T-helper 9 cell (primary cell): ENCODE measurements at places on chromosomes 16 and 17.

GRCh38 chr17:74968361-74968780, 4.2 kb downstream of the HID1 start:
- DNase-seq, result no peak

DNA sequence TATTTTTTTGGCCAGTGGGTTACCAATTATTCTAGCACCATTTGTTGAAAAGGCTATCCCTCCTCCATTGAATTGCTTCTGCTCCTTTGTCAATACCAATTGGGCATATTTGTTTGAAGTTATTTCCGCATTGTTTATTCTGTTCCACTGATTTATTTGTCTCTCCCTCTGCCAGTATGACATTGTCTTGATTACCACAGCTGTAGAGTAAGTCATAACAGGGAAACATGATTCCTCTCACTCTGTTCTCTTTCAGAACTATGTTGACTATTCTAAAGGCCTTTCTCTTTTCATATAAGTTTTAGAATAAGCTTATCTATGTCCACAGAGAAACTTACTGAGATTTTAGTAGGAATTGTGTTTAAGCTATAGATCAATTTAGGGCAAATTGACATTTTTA, 94.3 kb downstream of the MAP2K6 start:
- no peak for DNase-seq

DNA sequence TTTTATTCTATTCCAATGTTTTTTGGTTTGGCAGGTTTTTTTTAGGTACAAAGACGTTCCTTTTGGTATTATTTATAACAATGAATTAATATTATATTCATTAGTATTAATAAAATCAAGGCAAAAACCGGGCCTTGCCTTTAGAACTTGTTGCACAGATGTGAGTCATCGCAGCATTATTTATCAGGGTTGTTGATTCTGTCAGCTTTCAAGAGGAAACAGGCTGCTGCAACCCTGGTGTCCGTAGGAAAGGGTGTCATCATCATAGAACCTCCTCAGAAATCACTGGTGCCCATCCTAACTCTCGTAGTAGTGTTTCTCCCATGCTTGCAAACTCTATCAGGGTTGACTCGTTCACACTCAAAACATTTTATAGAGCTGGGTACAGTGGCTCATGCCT, 10.2 kb upstream of the LRRC37B start:
- no peak for DNase-seq

- DNase-seq, result no peak
Observed at GRCh38 chr17:42049834-42050392, 488 bp downstream of the C17orf113 start.

DNA sequence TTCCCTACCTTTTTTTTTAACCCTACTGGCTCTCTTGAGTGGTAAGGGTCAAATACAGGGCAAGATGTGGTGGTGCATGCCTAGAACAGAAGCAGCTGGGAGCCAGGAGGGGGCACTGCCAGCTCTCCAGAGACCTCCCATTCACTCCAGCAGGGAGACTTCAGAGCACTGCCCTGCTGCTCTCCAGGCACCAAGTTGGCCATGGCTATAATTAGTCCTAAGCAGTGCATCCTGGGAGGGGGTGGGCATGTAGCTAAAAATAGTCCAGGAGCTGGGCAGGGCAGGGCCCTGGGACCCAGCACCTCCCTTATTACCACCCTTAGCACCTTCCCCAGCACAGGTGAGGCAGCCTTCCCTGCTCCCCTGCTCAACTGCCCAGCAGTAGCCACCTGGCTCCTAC, 3.5 kb downstream of the CORO6 start:
- DNase-seq, result no peak

- DNase-seq, result no peak
Observed at GRCh38 chr17:58427807-58428206, 10.5 kb upstream of the RNF43 start.

- DNase-seq, result no peak
Observed at GRCh38 chr17:14318109-14318917, 17.4 kb downstream of the HS3ST3B1 start.
